Spinal cord (tissue), 10 donors: ENCODE measurements at places on chromosomes 5 and 9. TPM values are rescaled to one million over a fixed set of nuclear protein-coding genes. Genes with fewer than 3 reads are reported as not detected.

The KIF4B gene
- total RNA-seq, result 0.20 TPM

The CHSY3 gene
- total RNA-seq, result 11.9 TPM

The ZNF354B gene
- total RNA-seq, result 20.7 TPM

DNA sequence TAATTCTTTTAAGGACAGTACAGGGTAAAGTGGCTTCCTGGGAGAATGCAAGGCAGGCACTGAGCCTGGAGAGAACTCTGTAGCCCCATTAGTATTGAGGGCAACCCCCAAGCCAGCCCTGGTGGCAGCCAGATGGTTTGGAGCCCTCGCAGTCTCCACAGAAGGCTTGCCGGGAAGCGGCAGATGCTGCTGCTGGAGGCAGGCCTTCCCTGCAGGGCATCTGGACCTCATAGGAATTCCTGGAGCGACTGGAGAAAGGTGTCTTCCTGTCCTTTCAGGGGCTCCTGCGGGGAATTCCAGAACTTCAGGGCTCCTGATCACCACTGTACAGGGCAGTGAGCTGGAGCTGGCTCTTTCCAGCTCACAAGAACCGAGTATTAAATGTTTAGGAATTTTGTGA, 167.5 kb downstream of the INSYN2B start:
- peaks cover 2% of the 10 kb centered on the region for H3K27me3 ChIP-seq
- no peak for DNase-seq
- no peak overlapping the region for H3K4me3 ChIP-seq
- H3K4me1 ChIP-seq, result peaks cover 4% of the 10 kb centered on the region

GRCh38 chr9:132216861-132217619, 55.2 kb downstream of the NTNG2 start:
- no peak for DNase-seq
- H3K36me3 ChIP-seq, result no peaks in the 10 kb centered on the region
- H3K4me3 ChIP-seq, result no peak overlapping the region
- no peaks in the 10 kb centered on the region for H3K27me3 ChIP-seq
- H3K27ac ChIP-seq, result no peak overlapping the region

DNA sequence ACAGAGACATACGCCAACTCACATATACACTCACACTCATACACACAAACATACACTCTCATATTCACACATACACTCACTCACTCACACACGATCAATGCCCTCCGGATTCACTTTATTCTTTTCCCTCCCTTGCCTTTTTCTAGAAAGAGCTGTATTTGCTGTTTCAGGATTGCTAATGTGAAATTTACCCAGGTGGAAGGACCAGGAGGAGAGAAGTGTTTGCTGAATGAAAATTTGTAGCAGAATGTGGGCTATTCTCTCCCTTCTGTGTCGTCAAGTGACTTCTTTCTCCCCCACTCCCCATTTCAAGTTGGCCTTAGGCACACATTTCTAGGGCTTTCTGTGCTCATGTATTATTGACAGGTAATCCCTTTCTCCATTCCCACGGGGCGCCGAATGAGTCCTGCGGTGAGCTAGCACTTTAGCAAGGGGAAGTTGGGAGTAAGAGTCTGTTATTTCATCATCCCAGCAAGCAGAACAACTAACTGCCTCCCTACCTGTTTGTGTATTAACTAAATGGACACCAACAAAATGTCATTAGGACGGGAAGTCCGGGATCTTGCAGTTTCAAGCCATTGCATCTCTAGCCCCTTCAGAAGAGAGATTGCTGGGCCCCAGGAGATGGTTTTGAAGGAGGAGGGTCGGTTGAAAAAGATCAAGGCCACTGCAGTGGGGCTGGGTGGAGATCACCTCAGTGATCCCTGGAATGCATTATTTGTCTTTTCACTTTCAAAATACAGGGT, 97.1 kb upstream of the TAF11L2 start:
- H3K27me3 ChIP-seq, result no peaks in the 10 kb centered on the region
- H3K36me3 ChIP-seq, result no peaks in the 10 kb centered on the region
- no peak overlapping the region for H3K4me3 ChIP-seq
- no peak for DNase-seq
- H3K27ac ChIP-seq, result no peak overlapping the region

DNA sequence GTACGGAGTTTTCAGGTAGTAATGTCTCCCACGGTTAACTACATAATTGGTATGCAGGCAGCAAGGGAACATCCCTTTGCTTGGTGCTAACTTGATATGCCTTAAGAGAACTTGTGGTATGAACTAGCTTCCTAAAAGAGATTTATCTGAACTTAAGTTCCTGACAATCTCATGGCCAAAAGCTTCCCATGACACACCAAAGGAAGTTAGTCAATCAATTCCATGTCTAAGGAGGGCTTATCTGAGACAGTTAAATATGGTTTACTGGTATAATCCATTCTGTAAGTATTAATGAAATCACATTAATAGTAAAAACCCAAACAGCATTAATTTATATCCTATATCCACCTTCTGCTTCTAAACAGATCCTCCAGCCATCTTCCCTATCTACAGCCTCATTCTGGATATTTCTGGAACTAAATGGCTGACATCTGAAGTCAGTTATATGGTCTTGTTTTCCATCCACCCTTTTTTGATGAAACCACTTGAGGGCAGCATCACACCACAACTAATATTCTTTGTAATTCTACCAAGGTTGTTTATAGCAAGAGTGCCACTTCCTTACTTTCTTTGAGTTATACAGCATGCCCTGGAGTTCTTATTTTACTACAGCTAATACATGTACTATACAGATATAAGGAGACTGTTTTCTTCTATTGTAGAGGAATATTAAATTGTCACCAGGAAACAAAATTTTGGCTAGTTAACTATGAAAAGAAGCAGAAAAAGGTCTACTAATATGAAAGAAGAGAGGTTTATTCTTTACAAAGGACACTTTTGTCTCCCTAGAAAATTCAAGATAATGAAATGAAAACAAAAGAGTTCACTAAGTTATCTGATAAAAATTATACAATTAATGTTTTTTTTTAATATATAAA, 34.7 kb downstream of the SHOC1 start:
- H3K4me1 ChIP-seq, result no peaks in the 10 kb centered on the region
- H3K27me3 ChIP-seq, result no peaks in the 10 kb centered on the region
- no peak overlapping the region for H3K4me3 ChIP-seq
- DNase-seq, result peak; percentile 56
- H3K36me3 ChIP-seq, result no peaks in the 10 kb centered on the region
- H3K27ac ChIP-seq, result no peak overlapping the region

GRCh38 chr5:35919191-35919590, 19.2 kb downstream of the CAPSL start:
- no peaks in the 10 kb centered on the region for H3K36me3 ChIP-seq
- H3K4me3 ChIP-seq, result no peak overlapping the region
- peaks cover 2% of the 10 kb centered on the region for H3K27me3 ChIP-seq
- DNase-seq, result no peak

DNA sequence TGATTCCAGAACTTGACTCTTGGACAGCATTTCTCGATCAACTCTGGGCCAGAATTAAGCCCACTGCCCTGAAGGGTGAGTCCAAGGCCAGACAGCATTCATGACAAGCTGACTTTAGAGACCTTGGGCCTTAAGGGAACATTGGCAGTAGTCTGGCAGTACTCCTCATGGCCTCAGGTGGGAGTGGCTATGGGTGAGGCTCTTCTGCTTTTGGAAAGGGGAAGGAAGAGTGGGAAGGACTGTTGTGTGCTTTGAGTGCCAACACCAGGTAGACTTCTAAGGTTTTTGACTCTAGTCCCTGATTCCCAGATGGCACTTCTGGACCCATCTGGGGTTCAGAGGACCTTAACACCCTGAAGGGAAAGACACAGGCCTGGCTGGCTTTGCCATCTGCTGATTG, 530.4 kb downstream of the ACTL7B start:
- no peaks in the 10 kb centered on the region for H3K36me3 ChIP-seq
- H3K27me3 ChIP-seq, result no peaks in the 10 kb centered on the region
- no peak for DNase-seq
- no peak overlapping the region for H3K27ac ChIP-seq

DNA sequence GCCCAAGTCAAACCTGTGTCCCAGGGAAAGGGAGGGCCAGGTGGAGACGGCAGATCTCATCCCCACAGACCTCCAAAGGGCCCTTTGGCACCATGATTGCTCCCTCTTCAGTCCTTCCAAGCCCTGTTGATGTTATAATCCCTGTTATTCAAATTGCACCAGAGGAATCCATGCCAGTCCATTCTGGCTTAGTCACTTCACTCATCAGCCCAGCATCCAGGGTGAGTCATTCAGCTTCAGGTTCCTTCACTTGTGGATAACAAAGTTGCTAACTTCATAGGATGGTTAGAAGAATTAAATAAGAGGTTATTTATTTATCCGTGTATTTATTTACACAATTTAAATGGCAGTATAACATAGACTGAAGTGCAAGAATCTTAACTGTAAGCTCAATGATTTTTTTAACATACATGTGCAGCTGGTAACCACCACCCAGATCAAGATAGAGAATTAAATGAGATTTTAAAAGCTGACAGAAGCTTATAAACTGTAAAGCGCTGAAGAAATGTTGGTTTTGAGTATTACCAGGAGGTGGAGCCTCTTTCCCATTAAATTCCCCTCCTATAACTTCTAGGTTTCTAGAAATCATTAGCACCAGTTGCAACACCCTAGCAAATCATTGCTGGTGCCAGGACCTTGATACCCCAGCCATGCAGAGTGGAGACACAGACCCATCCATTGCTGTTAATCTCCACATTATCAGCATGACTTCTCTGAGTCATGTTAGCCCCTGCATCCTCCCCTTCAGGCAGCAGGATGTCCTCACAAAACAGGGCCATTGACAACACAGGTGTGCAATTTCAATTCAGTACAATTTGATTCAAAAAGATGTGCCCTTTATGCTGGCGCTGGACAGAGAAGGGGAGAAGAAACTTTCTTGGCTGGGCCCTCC, 77.4 kb downstream of the SEC61B start:
- no peak overlapping the region for H3K27ac ChIP-seq
- no peak overlapping the region for H3K4me3 ChIP-seq
- no peaks in the 10 kb centered on the region for H3K27me3 ChIP-seq
- DNase-seq, result no peak

DNA sequence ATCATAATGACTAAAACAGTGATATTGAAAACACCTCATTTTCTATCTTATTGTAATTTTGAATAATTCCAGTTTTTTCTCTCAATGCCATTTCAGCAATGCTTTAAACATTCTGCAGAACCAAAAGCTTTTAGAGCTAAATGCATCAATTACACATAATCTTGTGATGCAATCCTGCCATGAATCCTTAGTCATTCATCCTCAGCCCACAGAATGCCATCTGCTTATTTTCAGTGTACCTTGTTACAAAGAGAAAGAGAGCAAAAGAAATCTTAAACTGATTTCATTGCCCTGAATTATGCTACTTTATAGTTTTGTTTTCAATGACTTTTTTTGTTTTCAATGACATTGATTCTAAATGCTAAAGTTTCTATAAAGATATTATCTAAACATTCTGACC, 1234.8 kb upstream of the C9orf72 start:
- no peaks in the 10 kb centered on the region for H3K36me3 ChIP-seq
- H3K27ac ChIP-seq, result no peak overlapping the region
- H3K27me3 ChIP-seq, result no peaks in the 10 kb centered on the region

DNA sequence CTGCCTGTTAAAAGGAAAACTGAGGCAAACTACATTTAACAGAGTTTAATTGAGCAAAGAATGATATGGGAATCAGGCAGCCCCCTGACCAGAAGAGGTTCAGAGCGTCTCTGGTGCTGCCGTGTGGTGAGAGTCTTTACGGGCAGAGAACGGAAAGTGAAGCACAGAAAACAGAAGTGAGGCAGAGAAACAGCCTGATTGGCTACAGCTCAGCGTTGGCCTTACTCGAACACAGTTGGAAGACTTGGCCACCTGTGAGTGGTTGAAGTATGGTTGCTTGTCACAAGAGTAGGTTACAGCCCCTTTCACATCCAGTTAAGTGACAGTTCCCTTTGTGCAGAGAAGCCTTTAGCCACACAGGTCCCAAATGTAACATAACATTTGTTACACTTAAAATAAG, 16.9 kb upstream of the FBP1 start:
- DNase-seq, result peak; percentile 35
- H3K27ac ChIP-seq, result no peak overlapping the region
- H3K27me3 ChIP-seq, result peaks cover 4% of the 10 kb centered on the region
- H3K4me3 ChIP-seq, result no peak overlapping the region
- peaks cover 3% of the 10 kb centered on the region for H3K4me1 ChIP-seq
- H3K36me3 ChIP-seq, result no peaks in the 10 kb centered on the region

The HTR1A gene
- total RNA-seq, result 3.2 TPM

DNA sequence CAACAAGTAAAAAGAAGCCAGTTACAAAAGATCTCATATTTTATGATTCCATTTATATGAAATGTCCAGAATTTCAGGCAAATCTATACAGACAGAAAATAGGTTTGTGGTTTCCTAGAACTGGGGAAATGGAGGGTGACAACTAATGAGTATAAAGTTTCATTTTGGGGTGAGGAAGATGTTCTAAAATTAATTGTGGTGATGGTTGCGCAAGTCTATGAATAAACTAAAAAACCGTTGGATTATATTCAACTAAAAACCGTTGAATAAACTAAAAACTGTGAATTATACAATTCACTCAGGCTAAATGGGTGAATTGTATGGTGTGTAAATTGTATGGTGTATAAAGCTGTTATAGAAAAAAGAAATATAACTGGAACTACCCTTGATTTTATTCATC, 47.6 kb downstream of the ADAMTS6 start:
- H3K4me1 ChIP-seq, result no peaks in the 10 kb centered on the region
- DNase-seq, result no peak
- H3K4me3 ChIP-seq, result no peak overlapping the region
- H3K27ac ChIP-seq, result no peak overlapping the region

DNA sequence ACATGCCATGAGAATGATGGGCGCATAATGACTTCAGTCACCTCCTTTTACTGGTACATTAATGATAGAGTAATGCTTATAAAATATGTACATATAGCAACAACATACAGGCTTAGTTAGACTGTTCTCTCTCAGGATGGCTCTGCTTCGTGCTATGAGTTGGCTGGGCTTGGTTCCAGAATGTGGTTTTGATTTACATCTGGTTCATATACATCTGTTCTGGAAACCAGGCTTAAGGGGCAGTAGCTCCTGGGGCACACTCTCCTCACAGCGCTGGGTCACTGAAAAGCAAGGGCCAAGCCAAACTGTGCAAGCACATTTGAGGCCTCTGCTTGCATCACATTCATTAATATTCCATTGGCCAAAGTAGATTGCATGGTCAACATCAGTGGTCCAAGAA, 44.9 kb downstream of the PCSK1 start:
- H3K27ac ChIP-seq, result no peak overlapping the region
- no peak for DNase-seq
- no peaks in the 10 kb centered on the region for H3K36me3 ChIP-seq
- no peaks in the 10 kb centered on the region for H3K4me1 ChIP-seq
- no peaks in the 10 kb centered on the region for H3K27me3 ChIP-seq

The PCDHGB3 gene
- 6.0 TPM for total RNA-seq

The TTC39B gene
- 25.2 TPM for total RNA-seq
